ENCODE measurements at places on chromosomes 11 and 22. TPM values are rescaled to one million over a fixed set of nuclear protein-coding genes. Genes with fewer than 3 reads are reported as not detected.

GRCh38 chr11:7385532-7385931 lies 99.8 kb upstream of the OLFML1 start:
- no peak for DNase-seq

GRCh38 chr11:94975599-94975998 lies 2.1 kb downstream of the KDM4D start:
- DNase-seq, result no peak

DNA sequence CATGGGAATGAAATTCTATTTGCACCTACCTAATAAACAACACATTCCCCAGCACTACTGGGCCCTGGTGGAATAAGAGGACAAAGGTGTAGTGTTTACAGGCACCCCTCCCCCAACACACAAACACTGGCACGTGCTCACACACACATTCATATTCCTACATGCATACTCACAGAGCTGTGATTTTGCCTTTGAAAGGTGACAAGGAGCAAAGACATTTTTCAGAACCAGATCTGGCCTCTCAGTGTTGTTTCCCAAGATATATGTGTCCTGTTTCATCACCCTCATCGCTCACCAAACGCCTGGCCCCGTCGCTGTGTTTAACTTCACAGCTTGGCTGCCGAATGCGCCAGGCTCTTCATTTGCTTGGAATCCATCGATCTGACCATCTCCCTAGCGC lies 292.6 kb downstream of the NTM start:
- no peak for DNase-seq

DNA sequence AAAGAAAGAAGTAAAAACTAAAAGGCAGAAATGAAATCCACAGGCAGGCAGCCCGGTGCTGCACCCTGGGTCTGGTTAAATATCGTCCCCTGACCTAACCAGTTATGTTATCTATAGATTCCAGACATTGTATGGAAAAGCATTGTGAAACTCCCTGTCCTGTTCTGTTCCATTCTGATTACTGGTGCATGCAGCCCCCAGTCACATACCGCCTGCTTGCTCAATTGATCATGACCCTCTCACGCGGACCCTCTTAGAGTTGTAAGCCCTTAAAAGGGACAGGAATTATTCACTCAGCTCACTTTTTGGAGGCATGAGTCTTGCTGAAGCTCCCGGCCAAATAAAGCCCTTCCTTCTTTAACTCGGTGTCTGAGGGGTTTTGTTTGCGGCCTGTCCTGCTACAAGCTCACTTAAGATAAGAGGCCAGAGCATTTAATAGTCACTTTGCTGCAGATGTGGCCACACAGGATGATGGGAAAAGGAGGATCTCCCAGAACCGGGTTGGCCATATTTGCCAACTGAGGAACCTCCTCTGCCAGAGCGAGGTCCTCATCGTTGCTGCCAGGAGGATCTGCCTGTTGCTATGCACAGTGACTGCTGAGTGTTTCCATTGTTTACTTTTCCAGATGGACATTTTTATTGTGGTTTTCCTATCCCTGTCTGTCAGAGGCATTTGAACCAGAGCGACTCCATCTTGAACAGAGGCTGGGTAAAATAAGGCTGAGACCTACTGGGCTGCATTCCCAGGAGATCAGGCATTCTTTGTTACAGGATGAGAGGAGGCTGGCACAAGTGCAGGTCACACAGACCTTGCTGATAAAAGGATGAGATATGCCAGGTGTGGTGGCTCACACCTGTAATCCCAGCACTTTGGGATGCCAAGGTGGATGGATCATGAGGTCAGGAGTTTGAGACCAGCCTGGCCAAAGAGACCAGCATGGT lies 10.2 kb downstream of the C11orf96 start:
- DNase-seq, result no peak

- no peak for DNase-seq
Measured at GRCh38 chr11:64563966-64564365, 27.1 kb upstream of the SLC22A12 start.

DNA sequence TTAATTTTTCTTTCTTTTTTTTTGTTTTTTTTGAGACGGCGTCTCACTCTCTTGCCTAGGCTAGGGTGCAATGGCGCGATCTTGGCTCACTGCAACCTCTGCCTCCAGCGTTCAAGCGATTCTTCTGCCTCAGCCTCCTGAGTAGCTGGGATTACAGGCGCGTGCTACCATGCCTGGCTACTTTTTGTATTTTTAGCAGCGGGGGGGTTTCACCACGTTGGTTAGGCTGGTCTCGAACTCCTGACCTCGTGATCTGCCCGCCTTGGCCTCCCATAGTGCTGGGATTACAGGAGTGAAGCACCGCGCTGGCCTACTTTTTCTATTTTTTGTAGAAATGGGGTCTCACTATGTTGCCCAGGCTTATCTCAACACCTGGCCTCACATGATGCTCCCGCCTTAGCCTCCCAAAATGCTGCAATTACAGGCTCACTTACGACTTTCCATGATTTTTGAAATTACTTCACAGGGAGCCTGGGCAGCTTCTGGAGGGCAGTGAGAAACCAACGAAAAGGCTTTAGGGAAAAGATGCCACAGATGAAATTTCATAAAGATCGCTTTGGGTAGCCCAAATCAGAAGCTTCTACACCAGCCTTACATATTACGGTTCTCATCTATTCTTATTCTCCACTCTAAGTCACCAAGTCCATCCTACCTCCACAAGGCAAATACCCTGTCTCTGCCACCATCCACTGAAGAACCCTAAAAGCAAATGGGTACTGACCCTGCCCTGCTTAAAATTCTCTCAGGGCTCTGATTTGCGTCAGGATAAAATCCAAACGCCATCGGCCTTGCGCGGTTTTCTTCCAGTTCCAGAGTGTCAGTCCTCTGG lies 866 bp upstream of the RRM1 start:
- no peak for DNase-seq

GRCh38 chr11:60594998-60595642 lies 79.9 kb downstream of the MS4A13 start:
- no peak for DNase-seq

DNA sequence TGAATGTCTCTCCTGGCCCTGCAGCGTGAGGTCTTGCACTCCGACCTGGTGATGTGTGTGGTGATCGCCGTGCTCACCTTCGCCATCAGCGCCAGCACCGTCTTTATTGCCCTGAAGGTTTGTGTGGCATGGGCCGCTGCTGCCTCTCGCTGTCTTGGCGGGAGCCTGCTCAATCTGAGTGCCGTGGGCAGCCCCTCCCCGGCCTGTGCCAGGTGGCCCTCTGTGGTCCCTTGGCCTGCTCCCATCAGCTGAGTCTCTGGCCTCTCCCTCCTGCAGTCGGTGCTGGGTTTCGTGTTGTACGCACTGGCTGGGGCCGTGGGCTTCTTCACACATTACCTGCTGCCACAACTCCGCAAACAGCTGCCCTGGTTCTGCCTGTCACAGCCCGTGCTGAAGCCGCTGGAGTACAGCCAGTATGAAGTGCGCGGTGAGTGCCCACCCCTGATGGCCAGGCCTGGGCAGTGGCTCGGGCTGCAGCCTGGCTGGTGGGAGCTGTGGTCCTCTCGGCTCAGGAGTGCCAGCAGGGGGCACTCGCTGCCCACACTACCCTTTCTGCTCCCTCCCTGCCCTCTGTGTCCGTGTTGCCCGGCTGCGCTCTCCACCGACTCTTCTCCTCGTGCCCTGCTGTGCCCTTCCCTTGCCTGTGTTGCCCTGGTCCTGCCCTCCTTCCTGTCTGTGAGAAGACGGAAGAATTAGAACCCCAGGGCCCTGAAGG lies 10.2 kb downstream of the PCNX3 start:
- DNase-seq, result no peak

- DNase-seq, result no peak
Measured at GRCh38 chr11:125063429-125064043, 431 bp downstream of the SLC37A2 start.

- DNase-seq, result no peak
Measured at GRCh38 chr11:47631473-47631872, 10.9 kb downstream of the MTCH2 start.

GRCh38 chr11:117606211-117606610 lies 190.8 kb downstream of the DSCAML1 start:
- DNase-seq, result no peak

DNA sequence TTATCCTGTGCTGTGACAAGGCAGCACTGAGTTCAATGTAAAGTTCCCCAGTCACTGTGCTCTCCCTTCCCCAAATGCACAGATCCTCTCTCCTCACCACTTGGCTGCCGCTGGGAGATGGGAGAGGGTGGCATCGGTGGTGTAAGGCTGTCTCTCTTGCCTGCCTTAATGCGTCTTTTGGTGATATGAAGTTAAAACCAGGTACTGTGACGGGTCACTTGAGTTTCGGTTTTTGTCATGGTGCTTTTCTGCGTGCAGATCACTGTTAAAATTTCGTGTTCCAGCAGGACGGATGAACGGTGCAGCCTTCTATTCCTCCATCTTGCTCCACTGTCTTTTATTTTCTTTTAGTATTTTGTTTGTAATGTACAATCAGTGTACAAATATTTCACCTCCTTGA lies 18.6 kb downstream of the GLB1L2 start:
- no peak for DNase-seq

- DNase-seq, result no peak
Measured at GRCh38 chr22:50739279-50739691, 1.3 kb downstream of the ACR start.

ELF5 gene
- 0.61 TPM for total RNA-seq

MPEG1 gene
- not detected for total RNA-seq

PCNX3 gene
- total RNA-seq, result 76.9 TPM

OSBP2 gene
- 9.2 TPM for total RNA-seq

DGAT2 gene
- 7.1 TPM for total RNA-seq

EXPH5 gene
- 36.3 TPM for total RNA-seq

TAF6L gene
- total RNA-seq, result 36.4 TPM
